ENCODE measurements at places on chromosomes 2 and 18. TPM values are rescaled to one million over a fixed set of nuclear protein-coding genes. Genes with fewer than 3 reads are reported as not detected.

Gene EFR3B
- 0.56 TPM for total RNA-seq

GRCh38 chr2:201343559-201343958, 13.6 kb downstream of the FLACC1 start:
- no peak for DNase-seq

- no peak for DNase-seq
Measured at GRCh38 chr2:215447673-215448081, 11.8 kb upstream of the FN1 start.

DNA sequence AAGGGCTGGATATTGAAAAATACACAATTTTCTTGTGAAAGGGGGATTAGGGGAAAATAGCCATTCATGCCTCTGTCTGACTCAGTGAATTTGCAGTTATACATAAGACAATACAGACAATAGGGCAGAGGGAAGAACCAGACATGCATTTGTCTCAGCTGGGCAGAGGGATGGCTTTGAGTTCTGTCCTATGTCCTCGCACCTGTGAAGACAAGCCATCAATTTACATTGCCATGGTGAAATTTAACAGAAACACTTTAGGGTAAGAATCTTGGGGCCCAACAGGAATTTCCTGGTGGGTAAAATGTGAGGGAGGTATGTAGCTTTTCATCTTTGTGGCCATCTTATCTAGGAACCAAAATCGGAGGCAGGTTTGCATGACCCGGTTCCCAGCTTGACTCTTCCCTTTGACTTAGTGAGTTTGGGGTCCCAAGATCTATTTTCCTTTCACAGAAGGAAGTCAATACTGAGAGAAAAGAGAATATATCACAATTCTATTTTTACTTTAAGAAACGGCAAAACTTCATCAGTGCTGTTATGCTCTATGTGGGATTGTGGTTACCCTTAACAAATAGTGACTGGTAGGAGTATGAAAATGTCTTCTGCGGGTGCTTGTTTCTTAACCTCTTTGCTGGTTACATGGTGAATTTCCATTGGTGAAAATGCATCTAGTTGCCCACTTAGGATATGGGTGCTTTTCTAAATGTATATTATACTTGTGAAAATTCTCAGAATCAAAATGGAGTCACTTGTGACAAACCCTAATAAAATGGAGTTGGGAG, 221.8 kb downstream of the SPP2 start:
- no peak for DNase-seq

DNA sequence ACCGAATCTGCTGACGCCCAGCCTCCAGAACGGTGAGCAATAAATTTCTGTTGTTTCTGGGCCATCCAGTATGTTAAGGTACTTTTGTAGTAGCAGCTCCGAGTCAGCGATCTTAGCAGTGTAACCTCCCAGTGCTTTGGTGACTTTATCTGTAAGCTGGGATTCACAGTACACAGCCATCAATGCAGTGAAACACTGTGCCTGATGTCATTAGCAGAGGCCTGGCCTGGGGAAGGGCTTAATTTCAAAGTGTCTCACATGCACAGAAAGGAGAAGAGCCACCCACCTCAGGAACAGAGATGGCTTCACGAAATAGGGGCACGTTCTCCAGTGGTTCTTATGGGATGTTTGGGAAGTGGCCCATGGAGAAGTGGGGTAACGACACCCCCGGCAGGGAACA, 281.2 kb downstream of the PHLPP1 start:
- DNase-seq = no peak

DNA sequence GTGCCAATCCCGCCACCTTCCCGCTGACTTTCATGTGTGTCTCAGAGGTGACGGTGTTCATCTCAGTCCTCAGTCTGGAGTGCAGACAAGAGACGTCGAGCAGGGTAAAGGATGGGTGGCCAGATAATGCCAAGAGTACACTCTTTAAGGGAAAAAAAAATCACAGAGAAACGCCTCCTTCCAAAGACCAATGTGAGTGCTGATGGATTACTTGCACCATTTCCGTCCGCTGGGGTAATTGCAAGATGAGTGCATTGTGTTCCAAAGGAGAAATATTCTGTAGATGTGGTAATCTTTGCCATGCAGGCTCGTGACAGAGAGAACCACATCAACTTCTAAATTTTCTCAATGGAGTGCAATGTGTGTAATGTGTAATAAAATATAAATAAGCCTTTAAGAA, 81.0 kb downstream of the KLHL29 start:
- DNase-seq = no peak

DNA sequence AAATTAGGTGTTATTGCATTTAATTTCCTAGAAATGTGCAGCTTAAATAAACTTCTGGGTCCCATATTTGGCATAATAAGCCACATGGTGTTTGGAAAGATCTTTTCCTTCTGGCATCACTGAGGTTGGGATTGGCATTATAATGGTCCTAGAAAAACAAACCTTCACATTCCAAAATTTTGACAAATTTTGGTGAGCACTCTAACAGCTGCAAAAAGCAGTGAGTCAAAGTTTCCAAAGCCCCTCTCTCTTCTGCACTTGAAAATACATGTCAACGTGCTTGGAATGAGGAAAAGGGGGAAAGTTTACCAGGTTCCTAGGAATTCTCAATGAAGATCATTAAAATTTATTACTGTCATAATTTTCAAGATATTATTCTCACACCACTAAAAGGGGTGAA, 77.8 kb upstream of the STK17B start:
- no peak for DNase-seq

Gene ITGB6
- total RNA-seq = not detected

- DNase-seq = peak; percentile 35
Measured at GRCh38 chr2:39216346-39217191, 27.2 kb downstream of the CDKL4 start.

- no peak for DNase-seq
Measured at GRCh38 chr2:240198226-240198625, 57.8 kb upstream of the OTOS start.

DNA sequence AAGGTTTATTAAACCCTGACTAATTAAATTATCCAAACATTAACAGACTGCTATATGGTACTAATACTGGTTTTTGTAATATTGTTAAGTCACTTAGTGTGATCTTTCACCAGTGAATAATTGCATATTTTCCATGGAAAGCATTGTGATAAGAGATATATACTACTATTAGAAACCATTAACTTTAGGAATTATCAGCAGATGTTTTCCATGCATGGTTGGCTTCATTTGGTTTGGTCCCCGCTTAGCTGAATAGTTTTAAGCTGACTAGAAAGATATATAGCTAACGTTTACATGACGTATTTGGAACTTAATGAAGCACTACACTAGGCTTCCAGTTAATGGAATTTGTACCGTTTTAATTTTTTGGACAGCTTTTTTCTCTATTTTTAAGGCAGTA, 37.9 kb downstream of the LCLAT1 start:
- no peak for DNase-seq

Gene VWC2L
- not detected for total RNA-seq

DNA sequence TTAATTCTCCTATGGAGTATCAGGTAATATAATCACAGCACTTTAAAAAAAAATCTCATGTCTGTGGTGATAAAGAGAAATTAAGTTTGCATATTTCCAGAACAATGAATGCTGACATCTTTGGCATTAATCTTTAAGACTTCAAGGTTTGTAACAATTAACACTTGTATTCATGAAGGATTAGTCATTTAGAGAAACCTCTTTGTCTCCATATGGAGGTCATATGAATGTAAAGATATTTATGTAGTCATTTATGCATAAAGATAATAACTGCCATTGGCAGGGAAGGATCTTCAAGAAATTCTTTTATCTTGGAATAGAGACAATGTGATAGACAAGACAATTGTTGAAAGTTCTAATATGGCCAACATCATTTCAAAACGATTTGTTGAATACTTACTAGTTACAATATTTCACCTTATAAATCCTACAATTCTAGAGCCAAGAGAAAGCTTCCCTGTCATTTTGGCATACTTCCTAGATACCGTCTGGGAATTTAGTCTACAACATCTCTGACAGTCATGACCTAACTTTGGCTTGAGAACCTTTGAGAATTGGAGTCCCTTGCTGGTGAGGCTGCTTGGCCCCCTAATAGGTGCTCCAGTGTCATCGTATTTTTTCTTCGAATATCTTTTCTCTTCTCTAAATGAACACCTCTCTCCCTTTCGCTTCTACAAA, 33.6 kb downstream of the RASGRP3 start:
- no peak for DNase-seq

Gene XDH
- not detected for total RNA-seq

Gene PROKR1
- 0.08 TPM for total RNA-seq

DNA sequence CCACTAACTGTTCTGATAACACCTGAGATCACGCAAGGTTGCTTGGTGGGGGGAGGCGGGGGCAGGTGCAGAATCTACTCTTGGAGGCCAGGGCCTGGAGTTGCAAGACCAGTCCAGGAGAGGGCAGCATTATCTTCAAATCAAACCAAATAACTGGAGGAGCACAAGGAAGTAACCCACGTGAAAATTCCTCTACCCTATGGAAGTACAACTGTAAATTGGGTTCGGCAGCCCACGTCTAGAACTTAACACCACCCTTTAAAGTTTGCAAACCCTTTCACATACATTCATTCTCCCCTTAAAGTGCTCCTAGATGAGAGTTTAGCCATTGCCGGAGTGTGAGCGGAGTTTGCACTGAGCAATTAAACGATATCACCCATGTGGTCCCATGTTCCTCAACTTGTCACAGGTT, 19.6 kb upstream of the CXCR1 start:
- DNase-seq = peak; percentile 65

Gene SCYGR4
- total RNA-seq = not detected

DNA sequence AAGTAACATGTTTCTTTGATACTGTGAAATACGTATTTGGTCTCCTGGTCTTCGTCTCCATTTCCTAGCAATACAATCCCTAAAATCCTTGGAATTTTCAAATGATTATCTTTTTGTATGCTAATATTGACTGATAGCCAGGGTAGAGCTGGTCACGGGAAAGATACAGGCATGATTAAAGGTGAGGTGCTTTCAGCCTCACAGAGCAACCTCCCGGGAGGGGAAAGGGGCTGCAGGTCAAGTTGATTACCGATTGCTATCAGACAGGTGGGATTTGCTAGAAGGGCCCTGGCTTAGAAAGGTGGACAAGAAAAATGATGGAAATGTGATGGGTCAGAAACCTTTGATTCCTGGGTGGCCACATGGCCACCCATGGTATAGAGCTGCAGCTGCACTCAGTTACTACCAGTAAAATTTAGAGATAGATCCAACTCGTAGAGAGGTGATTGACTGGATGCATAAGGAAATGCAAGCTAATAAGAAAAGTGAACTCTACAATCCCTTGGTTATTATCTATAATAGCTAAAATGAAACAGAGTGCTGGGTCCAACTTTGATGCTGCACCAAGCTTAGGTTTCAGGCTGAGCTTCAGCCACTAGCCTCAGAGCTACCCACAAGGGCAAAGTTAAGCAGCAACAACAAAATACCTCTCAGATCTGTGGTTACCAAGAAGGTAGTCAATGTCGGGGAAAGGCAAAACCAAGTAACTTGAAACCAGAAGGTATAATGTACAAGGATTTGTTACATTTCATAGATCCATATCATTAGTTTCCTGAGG, 15.3 kb downstream of the YPEL5 start:
- no peak for DNase-seq

GRCh38 chr2:40512256-40512655, 60.4 kb upstream of the SLC8A1 start:
- DNase-seq = no peak

DNA sequence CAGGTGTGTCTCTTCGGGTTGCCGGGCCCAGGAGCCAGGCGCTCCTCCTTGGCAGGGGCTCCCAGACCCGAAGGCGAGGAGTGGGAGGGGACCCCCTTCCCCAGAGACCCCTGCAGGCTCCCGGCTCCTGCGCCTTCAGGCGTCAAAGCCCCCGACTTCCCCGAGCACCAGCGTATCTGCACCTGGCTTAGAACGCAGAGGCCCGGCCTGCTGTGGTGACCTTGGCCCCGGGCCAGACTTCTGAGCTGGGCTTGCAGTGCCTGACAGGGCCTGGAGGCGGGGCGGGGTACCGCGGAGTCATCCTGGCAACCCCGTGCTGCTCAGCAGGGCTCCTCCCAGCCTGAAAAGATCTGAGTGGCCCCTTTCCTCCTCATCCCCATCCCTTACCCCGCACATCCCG, 27.0 kb downstream of the SKA1 start:
- no peak for DNase-seq

DNA sequence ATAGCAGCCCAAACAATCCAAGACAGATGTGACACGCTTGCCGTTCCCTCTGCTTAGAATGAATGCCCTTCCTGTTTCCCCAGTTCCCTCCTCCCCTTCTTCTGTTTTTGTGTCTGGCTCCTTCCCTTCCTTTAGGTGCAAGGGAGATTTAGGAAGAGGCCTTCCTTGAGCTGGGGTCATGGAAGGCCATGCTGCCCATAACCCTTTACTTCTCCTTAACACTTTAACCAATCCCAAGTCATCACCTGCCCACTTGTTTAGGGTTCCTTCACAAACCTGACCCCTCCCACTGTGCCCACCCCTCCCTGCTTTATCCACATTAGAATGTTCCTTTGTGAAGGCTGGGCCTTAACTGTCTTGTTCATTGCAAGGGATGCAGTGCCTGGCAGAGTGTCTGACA, 24.9 kb downstream of the TMEM247 start:
- DNase-seq = no peak

DNA sequence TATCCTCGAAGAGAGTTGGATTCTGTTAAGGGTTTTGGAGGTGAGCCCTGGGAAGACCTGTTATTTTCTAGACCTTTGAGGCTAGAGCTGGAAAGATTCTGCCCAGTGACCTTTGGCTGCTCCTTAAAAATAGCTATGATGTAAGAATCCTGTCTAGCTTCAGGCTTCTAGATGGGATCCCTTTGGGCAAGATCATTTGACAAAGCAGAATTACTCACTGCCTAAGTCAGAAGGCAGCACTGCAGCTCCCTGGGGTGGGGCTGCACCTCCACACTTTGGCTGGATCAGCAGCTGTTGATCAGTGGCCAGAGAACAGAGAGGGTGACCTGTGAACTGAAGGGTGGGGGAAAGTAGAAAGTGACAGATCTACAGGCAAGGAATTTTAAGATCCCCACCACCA, 103.8 kb downstream of the ASAP2 start:
- no peak for DNase-seq

DNA sequence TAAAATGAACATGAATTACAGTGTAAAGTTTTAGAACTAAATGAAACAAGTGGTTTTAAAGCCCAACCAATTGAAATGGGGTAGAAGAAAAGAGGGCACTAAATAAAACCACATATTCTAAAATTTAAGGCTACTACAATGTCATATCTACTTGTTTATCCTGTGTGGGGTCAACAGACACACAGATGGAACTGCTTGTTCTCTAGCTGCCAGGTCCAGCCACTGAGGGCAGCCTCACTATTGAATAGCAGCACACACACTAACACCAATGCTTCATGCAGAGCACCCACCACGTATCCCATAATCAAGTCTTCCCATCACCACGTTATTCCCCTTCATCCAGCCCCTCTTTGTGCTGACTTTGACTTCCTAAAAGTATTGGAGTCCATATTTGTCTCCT, 88.1 kb downstream of the SPIRE1 start:
- no peak for DNase-seq

Gene KIAA2012
- not detected for total RNA-seq

Gene RAB17
- total RNA-seq = not detected

GRCh38 chr2:102301867-102302362, 9.4 kb upstream of the IL1RL1 start:
- peak; percentile 35 for DNase-seq

Gene SLC5A7
- not detected for total RNA-seq

All from activated T-cell treated with anti-CD3 and anti-CD28 coated beads, Interleukin-2, amount 50 U/mL, for 4 hours (primary cell).